ENCODE measurements at places on chromosomes 6 and 20. TPM values are rescaled to one million over a fixed set of nuclear protein-coding genes. Genes with fewer than 3 reads are reported as not detected.
A peak's percentile ranks its signal among the peaks of the same experiment; 100 is the strongest.

SLC22A7 gene
- not detected for total RNA-seq

GRCh38 chr6:85041376-85041775 lies 277.0 kb upstream of the TBX18 start:
- peak; percentile 50 for DNase-seq

GRM1 gene
- not detected for total RNA-seq

- DNase-seq = peak; percentile 59
These were observed 57.2 kb upstream of the MYL9 start for GRCh38 chr20:36483919-36484808.

Measured in HT1080 (cell line).